Central memory CD8-positive, alpha-beta T cell (primary cell): ENCODE measurements at places on chromosomes 5 and 9.

GRCh38 chr9:93155716-93156474 is 21.8 kb upstream of the NINJ1 start:
- no peak overlapping the region for H3K4me3 ChIP-seq
- H3K4me1 ChIP-seq: peaks cover 7% of the 10 kb centered on the region
- H3K36me3 ChIP-seq: no peaks in the 10 kb centered on the region
- no peak for DNase-seq
- H3K27me3 ChIP-seq: no peaks in the 10 kb centered on the region

DNA sequence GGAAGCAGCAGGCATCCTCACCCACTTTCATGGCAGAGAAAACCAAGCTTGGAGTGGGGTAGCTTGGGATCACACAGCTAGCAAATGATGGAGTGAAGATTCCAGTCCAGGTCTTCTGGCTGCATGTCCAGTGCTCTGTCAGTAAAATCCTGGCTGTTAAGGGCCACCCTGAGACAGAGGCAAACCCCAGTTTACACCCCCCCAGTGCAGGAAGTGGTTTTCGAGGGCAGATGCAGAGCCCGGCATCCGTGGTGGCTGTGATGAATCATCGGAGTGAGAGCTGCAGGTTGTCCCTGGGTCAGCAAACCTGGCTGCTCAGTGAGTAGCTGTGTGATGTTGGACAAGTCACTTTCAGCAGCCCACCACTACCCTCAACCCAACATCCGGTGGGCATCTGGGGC is 115.4 kb downstream of the RGS3 start:
- H3K4me1 ChIP-seq: peaks cover 90% of the 10 kb centered on the region
- peak overlapping the region; percentile 83 for H3K4me3 ChIP-seq
- peak; percentile 78 for DNase-seq
- H3K27me3 ChIP-seq: no peaks in the 10 kb centered on the region
- peak overlapping the region; percentile 88 for H3K27ac ChIP-seq

GRCh38 chr5:136350343-136350742 is 15.0 kb downstream of the TRPC7 start:
- no peak overlapping the region for H3K27ac ChIP-seq
- no peaks in the 10 kb centered on the region for H3K4me1 ChIP-seq
- peaks cover 4% of the 10 kb centered on the region for H3K36me3 ChIP-seq
- H3K4me3 ChIP-seq: no peak overlapping the region
- no peaks in the 10 kb centered on the region for H3K27me3 ChIP-seq
- no peak for DNase-seq

GRCh38 chr5:14127587-14127986 is 15.6 kb upstream of the TRIO start:
- peaks cover 9% of the 10 kb centered on the region for H3K27me3 ChIP-seq
- H3K36me3 ChIP-seq: no peaks in the 10 kb centered on the region
- DNase-seq: no peak
